Smooth muscle cell of trachea (primary cell): ENCODE measurements at places on chromosomes 1 and 21. TPM values are rescaled to one million over a fixed set of nuclear protein-coding genes. Genes with fewer than 3 reads are reported as not detected.

SAMD13 gene
- 1.2 and 3.1 TPM in 2 replicates for total RNA-seq

CYP4A22 gene
- not detected in 2 replicates for total RNA-seq

S100A3 gene
- 2.8 and 8.6 TPM in 2 replicates for total RNA-seq

SYT14 gene
- total RNA-seq, result 4.1 and 8.1 TPM in 2 replicates

LGR6 gene
- not detected in 2 replicates for total RNA-seq

ASAP3 gene
- 62.4 and 140 TPM in 2 replicates for total RNA-seq

S100A9 gene
- not detected in 2 replicates for total RNA-seq

FBXO28 gene
- total RNA-seq, result 27.0 and 33.0 TPM in 2 replicates

PDE4B gene
- 13.7 and 15.3 TPM in 2 replicates for total RNA-seq

RNPC3 gene
- 5.8 and 6.1 TPM in 2 replicates for total RNA-seq

B3GALT2 gene
- 0.15 and 0.17 TPM in 2 replicates for total RNA-seq

GPR52 gene
- total RNA-seq, result 0.50 and 1.5 TPM in 2 replicates

KIF2C gene
- total RNA-seq, result 2.2 and 52.5 TPM in 2 replicates

CFHR5 gene
- total RNA-seq, result not detected in 2 replicates

GTF2B gene
- 30.6 and 43.3 TPM in 2 replicates for total RNA-seq

IL20 gene
- total RNA-seq, result not detected in 2 replicates

TNFRSF14 gene
- total RNA-seq, result 22.8 and 61.9 TPM in 2 replicates

SYNC gene
- total RNA-seq, result 67.1 and 136 TPM in 2 replicates

CD84 gene
- total RNA-seq, result not detected in 2 replicates

GBP3 gene
- total RNA-seq, result 28.8 and 48.0 TPM in 2 replicates

SOAT1 gene
- 47.0 and 47.8 TPM in 2 replicates for total RNA-seq

DTL gene
- 1.3 and 8.9 TPM in 2 replicates for total RNA-seq

BCAN gene
- not detected in 2 replicates for total RNA-seq

PRKAA2 gene
- total RNA-seq, result 3.0 and 4.1 TPM in 2 replicates

KLF17 gene
- under 0.01 and 0.17 TPM in 2 replicates for total RNA-seq

RHOU gene
- 0.73 and 0.99 TPM in 2 replicates for total RNA-seq

STX12 gene
- total RNA-seq, result 65.5 and 66.7 TPM in 2 replicates

APOBEC4 gene
- total RNA-seq, result not detected in 2 replicates

CRABP2 gene
- total RNA-seq, result 248 and 256 TPM in 2 replicates

CCDC185 gene
- total RNA-seq, result 0.17 TPM in 1 of 2 replicates, not detected in the other

UBL4B gene
- total RNA-seq, result under 0.01 TPM in 1 of 2 replicates, not detected in the other

DISP3 gene
- total RNA-seq, result under 0.01 TPM in 1 of 2 replicates, not detected in the other

U2AF1 gene
- total RNA-seq, result 15.7 and 36.9 TPM in 2 replicates

TAL1 gene
- under 0.01 TPM in 2 replicates for total RNA-seq

TACSTD2 gene
- 0.15 and 0.33 TPM in 2 replicates for total RNA-seq

CCSAP gene
- 3.6 and 5.2 TPM in 2 replicates for total RNA-seq

CHIA gene
- total RNA-seq, result not detected in 2 replicates

MAP3K21 gene
- 0.66 and 0.73 TPM in 2 replicates for total RNA-seq

GJA8 gene
- total RNA-seq, result not detected in 2 replicates

NMNAT2 gene
- total RNA-seq, result under 0.01 and 0.83 TPM in 2 replicates

ELAVL4 gene
- total RNA-seq, result not detected in 2 replicates

TEDDM1 gene
- not detected in 2 replicates for total RNA-seq

PODN gene
- total RNA-seq, result 34.8 and 87.5 TPM in 2 replicates

OR2T4 gene
- total RNA-seq, result not detected in 2 replicates

KCNA10 gene
- total RNA-seq, result not detected in 2 replicates

SIPA1L2 gene
- total RNA-seq, result 1.3 and 2.2 TPM in 2 replicates

S1PR1 gene
- total RNA-seq, result 20.8 and 22.0 TPM in 2 replicates

LCE3D gene
- not detected in 2 replicates for total RNA-seq

RBM11 gene
- 0.58 TPM in 1 of 2 replicates, not detected in the other for total RNA-seq

S100A14 gene
- total RNA-seq, result 0.33 TPM in 1 of 2 replicates, not detected in the other

ZSCAN20 gene
- 13.1 and 19.8 TPM in 2 replicates for total RNA-seq

PTAFR gene
- total RNA-seq, result under 0.01 and 0.15 TPM in 2 replicates

SPRR2A gene
- total RNA-seq, result not detected in 2 replicates

FAM72A gene
- total RNA-seq, result 1.7 and 6.5 TPM in 2 replicates

KCNE2 gene
- total RNA-seq, result not detected in 2 replicates

SYTL1 gene
- total RNA-seq, result 0.15 and 0.17 TPM in 2 replicates
